Vagina (tissue), 2 donors: ENCODE measurements at places on chromosomes 12 and 14.
A peak's percentile ranks its signal among the peaks of the same experiment; 100 is the strongest.

DNA sequence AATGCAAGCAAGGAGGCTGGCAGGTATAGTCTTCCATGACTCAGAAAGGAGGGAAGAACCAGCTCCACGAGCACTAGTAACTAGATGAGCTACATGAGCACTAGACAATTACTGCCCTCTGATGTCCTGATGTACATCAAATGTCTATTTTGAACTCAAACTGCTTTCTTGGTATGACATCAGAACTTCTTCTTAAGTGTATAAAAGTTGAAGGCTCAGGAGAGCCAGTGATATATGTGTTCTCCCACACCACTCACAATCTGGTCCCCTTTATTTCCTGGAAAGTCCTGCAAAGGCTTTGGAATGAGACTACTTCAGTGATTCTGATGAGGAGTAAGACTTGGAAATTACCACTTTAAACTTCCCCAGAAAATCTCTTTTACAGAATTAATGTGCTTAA is 18.5 kb upstream of the DHRS7 start:
- DNase-seq = no peak

DNA sequence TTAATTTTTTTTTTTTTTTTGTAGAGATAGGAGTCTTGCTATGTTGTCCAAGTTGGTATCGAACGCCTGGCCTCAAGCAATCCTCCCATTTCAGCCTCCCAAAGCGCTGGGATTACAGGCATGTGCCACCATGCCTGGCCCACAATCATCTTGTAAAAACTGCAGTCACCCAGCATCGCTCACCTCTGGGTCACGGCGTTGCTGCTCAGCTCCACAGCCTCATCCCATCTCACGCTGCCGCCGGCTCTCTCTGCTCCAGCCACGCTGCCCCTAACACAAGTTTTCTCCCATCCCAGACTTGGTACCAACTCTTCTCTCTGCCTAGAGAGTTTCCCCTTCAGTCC is 69.2 kb downstream of the MAP1LC3B2 start:
- DNase-seq = no peak

GRCh38 chr12:42426746-42427145 is 100.8 kb downstream of the PPHLN1 start:
- no peak for DNase-seq

DNA sequence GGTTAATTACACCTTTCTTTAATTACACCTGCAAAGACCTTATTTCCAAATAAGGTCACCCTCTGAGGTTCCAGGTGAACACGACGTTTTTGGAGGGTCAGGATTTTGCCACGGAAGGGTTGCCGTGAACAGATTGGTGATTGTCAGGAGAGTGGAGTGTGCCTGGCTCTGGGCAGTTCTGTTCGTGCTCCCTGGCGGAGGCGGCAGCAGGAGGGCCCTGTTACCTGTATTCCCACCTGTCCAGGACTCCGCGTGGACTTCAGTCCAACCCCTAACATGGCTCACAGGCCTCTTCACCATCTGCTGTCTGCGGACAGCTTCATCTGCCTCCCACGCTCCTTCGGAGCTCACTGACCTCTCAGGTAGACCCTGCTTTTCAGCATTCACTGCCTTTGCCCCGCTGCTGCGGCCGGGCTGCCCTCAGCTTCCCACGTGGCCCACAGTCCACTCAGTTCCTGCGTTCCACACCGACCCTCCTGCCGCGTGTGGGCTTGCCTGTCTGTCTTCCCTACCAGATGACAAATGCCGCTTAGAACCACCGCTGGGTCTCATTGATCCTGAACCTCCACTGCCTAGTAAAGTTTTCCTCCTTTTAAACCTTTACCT is 187.5 kb upstream of the DIO3 start:
- DNase-seq = peak; percentile 67

- no peak for DNase-seq
Observed at GRCh38 chr14:85358136-85358785, 171.7 kb upstream of the FLRT2 start.
